ENCODE measurements at places on chromosomes 1 and 21.

DNA sequence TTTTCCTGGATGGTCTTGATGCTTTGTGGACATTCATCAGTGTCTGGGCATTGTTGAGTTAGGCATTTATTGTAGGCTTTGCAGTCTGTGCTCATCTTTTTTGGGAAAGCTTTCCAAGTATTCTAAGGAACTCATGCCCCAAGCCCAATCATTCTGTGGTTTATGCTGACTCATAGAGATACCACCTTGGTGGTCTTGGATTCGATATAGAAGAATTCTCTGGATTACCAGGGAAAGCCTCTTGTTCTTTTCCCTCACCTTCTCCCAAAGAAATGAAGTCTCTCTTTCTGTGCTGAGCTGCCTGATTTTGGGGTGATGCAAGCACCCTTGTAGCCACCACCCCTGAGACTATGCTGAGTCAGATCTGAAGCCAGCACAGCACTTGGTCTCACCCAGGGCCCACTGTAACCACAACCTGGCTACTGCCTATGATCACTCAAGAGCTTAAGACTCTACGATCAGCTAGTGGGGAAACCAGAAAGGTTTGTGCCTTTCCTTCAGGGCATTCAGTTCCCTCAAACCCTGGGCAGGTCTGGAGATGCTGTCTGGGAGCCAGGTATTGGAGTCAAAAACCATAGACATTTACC, 422.6 kb downstream of the NUF2 start:
- ATAC-seq: no peak

GRCh38 chr1:50368179-50369007, 54.9 kb downstream of the DMRTA2 start:
- peak; percentile 71 for ATAC-seq

GRCh38 chr1:209890641-209891330, 47.2 kb upstream of the SYT14 start:
- ATAC-seq: peak; percentile 48

- ATAC-seq: no peak
These were observed 444.7 kb downstream of the ADGRL2 start for GRCh38 chr1:82245345-82246014.

- no peak for ATAC-seq
These were observed 27.6 kb downstream of the NCF2 start for GRCh38 chr1:183562701-183563100.

DNA sequence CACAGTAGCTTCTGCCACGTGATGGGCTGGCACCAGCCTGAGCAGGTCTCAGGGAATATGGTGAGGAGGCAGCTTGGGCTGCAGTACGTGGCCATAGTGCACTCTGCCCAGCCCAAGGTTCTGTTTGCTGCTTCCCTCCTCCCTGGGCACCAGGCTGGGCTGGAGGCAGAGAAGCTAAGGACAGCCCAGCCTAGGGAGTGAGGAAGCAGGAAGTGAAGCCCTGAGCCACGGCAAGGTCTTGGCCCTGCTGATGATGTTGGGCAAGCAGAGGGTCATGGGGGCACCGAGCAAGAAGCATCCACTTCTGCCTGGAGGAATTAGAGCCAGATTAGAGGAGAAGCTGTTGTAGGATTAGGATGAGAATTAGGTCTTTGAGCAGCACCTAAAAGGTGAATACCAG, 326.7 kb upstream of the VAMP3 start:
- ATAC-seq: no peak

- no peak for ATAC-seq
These were observed 6.2 kb downstream of the COL6A2 start for GRCh38 chr21:46104104-46104503.

- ATAC-seq: peak; percentile 91
These were observed 7.6 kb downstream of the CDKN2C start for GRCh38 chr1:50977575-50978143.

GRCh38 chr1:7902478-7903085, 38.1 kb downstream of the TNFRSF9 start:
- ATAC-seq: peak; percentile 99

All from motor neuron (in vitro differentiated cells).